ENCODE measurements at places on chromosomes 12 and 14.

DNA sequence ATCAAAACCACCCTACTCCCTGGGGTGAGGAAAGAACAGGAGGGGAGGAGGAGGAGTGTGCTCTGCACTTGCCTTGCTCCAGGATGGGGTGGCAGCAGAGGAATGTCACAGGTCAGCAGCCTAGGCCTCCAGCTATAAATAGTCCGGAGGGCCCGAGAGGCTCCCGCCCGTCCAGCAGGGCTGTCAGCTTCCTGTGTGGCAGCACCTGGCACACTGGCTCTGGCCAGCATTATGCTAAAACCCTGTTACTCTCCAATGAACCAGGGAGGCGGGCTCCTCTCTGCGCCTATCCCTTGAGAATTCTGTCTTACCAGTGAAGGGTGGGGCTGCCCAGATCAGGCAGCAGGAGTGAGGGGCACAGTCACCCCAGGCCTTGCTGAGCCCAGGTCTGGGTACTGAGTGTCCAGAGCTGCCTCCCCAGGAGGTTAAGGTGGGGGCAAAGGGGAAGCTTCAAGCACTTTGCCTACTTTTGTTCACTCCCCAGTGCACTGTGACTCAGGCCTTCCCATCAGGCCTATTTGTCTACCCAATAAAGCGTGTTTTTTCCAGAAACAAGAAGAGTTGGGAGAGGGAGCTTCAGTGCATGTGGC lies 1.2 kb upstream of the COX14 start:
- ATAC-seq: peak; percentile 60

GRCh38 chr14:61934385-61934784 lies 172.2 kb downstream of the SNAPC1 start:
- no peak for ATAC-seq

DNA sequence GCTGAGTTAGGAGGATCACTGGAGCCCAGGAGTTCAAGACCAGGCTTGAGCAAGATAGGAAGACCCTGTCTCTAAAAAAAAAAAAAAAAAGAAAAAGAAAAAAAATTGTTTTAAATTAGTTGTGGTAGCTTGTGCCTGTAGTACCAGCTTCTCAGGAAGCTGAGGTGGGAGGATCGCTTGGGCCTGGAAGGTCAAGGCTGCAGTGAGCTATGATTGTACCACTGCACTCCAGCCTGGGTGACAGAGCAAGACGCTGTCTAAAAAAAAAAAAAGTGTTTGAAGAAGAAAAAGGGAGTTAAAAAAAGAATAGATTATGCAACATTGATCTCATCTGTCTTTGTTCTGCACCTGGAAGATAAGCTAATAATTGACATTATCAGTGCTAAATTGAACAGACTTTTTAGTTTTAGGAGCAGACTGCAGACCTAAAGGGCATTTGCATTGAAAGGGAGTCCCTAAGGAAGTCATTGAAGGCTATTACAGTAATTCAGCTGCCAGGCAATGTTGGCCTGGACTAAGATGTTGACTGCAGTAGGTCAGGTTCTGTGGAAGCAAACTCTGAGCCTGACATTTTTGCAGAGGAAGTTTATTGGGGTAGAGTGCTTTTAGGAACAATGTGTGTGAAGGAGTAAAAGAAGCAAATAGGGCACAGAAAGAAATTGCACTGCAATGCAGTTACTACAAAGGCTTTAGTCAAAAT lies 215.8 kb downstream of the PCNX1 start:
- ATAC-seq: no peak

DNA sequence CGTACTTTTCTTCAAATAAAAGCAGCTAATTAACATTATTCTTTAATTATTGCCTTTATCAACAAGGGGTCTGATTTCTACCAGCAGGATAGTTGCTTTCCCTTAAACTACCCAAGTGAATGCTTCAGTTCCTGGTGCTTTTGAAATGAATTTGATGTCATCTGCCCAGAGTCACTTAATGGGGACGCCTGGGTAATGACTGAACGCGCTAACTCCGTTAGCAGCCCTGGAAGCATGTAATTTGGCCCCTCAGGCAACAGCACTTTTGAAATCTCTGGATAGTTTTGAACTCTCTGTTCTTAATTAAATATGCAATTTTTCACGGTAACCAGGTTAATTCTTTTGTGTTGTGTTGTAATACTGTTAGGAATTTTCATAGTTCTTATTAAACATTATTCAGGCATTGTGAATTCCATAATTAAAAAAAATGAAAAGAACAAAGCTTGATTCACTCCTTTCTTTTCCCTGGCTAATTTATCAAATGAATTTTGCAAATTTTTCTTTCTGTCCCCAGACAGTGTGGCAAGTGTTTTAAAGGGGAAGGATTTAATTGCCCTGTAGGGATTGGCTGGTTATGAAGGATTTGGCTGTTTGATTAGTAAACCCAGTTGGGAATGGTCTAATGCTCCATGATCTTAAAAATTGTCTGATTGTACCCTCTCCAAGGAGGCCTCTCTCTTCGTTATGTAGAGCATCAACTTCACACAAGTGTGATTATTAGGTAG lies 137.5 kb upstream of the MYL2 start:
- no peak for ATAC-seq

GRCh38 chr14:69671365-69672030 lies 60.1 kb downstream of the SUSD6 start:
- ATAC-seq: no peak

DNA sequence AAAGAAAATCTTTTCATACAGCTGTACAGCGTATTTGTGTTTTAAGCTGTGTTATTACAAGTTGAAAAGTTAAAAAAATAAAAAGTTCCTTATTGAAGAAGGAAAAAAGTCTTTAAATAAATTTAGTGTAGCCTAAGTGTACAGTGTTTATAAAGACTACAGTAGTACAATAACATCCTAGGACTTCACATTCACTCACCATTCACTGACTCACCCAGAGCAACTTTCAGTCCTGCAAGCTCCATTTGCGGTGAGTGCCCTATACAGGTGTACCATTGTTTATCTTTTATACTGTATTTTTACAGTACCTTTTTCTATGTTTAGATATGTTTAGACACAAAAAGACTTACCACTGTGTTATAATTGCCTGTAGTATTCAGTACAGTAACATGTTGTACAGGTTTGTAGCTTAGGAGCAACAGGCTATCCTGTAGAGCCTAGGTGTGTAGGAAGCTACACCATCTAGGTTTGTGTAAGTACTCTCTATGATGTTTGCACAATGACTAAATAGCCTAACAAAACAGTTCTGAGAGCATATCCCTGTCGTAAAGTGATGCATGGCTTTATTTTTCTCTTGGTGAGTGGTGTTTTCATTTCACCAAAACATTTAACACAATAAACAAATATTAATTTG lies 275.2 kb downstream of the DACT1 start:
- no peak for ATAC-seq

DNA sequence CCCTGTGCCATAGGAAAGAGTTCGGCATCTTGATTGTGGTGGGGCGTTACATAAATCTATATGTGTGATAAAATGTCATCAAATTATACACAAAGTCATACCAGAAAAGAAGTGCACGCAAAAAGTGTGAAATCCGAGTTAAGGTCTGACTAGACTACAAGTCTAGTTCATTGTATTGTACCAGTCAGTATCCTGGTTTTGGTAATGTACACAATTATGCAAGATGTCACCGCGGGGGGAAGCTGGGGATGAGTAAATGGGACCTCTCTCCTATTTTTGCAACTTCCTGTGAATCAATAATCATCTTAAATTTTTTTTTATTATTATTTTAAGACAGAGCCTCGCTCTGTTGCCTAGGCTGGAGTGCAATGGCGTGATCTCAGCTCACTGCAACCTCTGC lies 43.2 kb upstream of the BCL11B start:
- ATAC-seq: no peak

DNA sequence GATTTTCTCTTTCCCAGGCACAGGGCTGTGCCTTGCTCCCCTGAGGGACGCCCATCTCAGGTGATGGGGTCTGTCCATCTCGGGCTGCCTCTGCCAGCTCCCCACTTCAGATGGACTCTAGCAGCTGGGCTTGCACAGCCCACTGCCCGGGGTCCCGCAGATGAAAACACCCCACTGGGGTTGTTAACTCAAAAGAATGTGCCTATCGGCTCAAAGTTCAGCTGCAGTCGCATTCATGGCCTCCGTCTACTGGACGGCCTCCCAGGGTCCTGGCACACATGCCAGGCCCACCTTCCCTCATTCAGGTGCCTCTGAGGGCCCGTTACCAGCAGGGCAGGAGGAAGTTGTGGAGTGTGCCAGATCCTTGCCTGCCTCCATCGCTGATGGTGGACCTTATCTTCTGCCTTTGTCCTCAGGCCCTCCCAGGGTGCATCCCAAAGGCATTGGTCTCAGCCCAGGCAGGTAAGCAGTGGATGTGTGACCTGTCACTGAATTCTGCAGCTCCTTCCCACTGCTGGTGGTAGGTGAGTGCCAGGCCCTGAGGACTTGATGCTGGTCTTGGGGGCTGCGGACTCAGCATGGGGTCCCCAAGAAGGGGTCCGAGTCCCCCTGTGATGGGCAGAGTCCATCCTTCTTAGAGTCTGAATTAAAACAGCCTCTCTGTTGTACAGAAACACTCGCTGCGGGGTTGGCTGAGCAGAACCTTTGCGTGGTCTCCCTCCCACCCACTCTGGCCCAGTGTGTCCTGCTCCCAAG lies 324.6 kb upstream of the DIO3 start:
- ATAC-seq: no peak

DNA sequence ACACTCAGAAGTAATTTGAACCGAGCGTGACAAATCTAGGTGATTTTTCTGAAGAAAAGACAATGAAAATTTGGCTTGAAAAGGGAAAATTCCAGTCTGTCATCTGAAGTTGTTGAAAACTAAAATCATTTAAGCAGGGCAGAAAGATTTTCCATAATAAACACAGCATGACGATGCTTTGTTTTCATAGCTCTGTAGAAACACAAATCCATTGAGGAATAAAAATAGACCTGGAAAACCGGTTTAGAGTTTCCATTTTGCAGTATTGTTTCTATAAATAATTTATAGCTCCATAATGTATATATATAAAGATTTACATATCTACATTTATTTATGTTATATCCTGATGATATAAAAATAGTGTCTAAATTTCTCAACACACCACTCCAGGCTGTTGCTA lies 1918.5 kb upstream of the FLRT2 start:
- no peak for ATAC-seq

- no peak for ATAC-seq
Observed at GRCh38 chr14:88463318-88463717, 77.9 kb downstream of the SPATA7 start.

GRCh38 chr14:57066463-57066862 lies 202.2 kb downstream of the EXOC5 start:
- ATAC-seq: no peak

Measured in stimulated activated memory B cell treated with anti-CD40 and anti-IgM and Interleukin-4, amounts not matched to agents 10 μg/mL and 1 μg/mL and 100 μg/mL, for 72 hours (primary cell).